ENCODE measurements at places on chromosomes 11 and 22.

- DNase-seq: no peak
Observed at GRCh38 chr11:128455766-128456165, 131.6 kb downstream of the ETS1 start.

DNA sequence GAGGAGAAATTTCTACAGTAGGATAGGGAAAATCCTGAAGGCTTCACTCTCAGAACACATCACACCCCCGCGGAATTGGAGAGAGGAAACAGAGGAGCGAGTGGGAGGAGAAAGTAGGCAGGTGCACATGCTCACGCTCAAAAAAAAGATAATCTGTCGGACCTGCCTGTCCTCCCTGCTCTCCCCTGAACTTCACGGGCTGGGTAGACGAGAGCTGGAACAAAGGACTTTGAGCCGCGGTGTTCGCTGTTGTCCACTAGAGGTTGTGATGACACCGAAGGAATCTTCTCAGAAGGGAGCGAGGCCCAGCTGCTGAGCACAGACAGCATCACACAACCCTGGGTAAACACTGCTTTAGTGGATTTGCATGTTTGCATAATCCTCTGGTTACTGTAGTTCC, 5.0 kb downstream of the SEZ6L start:
- DNase-seq: no peak

- no peak for DNase-seq
Observed at GRCh38 chr11:69467646-69468045, 13.8 kb upstream of the LINC01488 start.

DNA sequence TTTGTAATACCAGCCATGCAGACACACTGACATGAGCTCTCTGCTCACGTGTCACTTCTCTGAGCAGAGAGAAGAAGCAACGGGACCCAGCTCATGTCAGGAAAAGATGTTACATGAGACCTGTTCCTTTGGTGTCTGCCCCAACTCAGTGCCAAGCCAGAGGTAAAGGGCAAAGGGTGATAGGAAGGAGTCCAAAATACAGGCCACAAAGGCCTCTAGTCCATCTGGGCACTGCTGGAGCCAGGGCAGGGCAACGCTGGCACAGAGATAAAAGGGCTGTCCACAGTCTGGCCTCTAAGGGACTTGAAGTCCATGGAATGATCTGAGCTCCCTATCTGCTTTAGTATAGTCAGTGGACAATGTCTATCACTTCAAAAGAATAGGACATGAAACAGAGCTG, 79.3 kb downstream of the SLC1A2 start:
- no peak for DNase-seq

- DNase-seq: no peak
Observed at GRCh38 chr11:58913685-58914084, 25.6 kb upstream of the GLYATL1 start.

DNA sequence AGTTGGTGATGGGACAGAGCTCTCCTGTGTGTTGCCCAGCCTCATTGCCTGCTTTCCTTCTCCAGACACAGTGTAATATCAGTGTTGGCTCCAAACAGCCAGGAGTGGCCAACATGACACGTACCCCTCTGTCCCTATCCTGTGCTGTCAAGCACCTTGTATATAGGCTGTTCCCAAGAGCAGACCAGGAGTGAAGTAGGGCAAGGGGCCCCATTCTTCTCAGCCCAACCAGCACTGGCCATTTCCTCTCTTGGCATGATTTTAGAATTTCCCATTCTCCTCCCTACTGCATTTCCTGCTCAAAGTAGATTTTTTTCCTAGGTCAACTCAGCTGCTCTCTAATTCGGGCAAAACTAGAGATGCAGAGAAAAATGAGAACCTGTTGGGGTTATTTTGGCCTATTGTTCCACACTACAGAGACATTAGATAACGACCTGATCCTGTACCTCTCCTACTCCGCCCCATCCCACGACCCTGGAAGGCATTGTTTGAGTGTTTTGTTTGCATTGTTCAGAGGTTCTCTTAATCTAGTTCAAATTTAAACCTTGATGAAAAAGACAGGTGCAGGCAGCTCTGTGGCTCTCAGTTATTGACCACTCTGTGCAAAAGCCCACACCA, 95.6 kb downstream of the RASSF10 start:
- no peak for DNase-seq

DNA sequence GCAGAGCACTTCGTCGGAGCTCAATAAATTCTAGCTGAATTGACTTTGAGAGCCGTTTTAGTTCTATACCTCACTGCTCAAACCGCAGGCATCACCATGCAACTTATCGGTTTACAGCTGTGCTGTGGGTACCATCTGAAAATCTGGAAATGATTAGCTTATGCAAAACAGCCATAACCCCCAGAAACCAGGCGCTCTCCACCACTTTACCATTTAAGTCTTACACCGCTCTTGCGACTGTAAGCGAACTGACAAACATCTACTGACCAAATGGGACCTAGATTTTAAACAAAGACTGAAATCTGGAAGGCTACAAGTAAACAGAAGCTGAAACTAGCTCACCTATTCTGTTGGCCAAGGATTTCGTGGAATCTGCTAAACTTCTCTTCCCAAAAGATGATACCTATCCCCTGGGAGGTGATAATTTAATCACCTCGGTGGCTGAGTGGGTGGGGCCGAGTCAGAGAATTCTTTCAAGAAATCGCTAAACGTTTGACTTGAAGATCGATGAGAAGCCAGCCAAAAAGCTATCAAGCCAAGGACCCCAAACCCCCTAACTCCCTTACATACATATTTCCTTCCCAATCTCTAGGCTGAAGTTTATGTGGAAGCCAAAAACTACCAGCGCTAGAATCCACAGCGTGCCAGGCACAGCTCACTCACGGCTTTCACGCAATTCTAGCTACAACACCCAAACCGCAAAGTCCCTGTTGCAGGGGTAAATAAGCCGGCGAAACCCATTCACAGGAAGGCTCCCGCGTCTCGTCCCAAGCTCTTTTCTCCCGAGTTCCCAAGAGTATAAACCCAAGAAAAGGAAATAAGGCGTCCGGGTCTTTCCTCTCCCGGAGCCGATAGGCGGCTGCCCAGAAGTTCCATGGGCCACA, 644 bp downstream of the SPTY2D1 start:
- DNase-seq: no peak

DNA sequence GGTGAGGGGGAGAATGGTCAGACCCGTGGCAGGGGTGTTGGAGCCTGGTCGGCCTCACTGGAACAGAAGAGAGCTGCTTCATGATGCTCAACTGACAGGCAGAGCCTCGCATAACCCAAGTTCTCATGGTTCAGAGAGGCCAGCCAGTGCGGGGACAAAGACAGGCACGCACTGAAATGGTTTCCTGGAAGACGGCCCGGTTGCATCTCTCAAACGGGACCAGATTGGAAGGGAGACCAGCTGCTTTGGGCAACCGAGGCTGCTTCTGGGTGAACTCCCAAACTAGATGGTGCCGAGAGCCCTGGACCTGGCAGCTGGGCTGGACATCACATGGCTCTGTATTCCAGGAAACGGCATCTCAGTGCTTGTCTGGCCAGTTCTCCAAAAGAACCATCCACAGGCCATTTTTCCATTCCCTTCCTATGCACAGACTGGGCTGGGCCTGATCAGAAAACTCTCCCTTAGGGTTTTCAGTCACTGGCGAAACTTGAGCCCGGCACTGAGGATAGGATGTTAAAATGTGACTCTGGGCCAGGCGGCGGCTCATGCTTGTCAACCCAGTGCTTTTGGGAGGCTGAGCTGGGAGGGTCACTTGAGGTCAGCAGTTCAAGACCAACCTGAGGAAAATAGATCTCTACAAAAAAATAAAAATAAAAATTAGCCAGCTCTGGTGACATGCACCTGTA, 80.1 kb upstream of the PRODH start:
- DNase-seq: no peak

DNA sequence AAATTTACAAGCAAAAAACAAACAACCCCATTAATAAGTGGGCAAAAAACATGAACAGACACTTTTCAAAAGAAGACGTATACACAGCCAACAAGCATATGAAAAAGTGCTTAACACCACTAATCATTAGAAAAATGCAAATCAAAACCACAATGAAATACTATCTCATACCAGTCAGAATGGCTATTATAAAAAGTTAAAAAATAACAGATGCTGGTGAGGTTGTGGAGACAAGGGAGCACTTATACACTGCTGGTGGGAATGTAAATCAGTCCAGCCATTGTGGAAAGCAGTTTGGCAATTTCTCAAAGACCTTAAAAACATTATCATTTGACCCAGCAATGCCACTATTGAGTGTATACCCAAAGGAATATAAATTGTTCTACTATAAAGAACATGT, 72.3 kb downstream of the BBOX1 start:
- no peak for DNase-seq

DNA sequence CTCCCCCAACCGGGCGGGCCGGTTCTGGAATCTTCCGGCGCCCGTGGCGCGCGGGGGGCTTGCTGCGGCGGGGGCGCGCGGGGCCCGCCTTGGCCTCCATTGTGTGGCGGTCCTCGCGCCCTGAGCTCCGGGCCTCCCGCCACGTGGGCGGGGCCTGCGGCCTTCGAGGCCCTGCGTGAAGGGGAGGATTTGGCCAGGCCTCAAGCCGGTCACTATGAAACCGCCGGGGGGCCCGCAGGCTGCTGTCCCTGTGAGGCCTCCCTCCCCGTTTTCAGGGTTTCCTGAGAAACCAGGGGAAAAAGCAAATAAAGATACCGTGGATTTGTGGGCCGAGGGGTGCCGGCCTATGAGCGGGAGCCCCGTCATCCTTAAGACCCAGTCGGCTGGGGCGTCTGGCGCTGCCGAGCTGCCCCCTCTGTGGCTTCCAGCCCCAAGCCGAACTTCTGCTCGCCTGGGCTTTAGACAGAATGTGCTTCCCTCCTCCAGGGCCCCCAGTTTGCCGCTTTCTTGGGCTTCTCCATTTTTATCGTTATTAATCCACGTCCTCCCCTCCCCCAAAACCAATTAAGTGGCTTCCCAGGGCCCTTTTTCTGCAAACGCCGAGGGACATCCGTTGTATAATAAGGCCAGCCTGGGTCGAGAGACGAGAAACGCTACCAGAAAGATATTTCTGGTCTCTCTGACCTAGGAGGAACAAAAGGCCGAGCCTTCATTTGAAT, 602 bp downstream of the EWSR1 start:
- no peak for DNase-seq

DNA sequence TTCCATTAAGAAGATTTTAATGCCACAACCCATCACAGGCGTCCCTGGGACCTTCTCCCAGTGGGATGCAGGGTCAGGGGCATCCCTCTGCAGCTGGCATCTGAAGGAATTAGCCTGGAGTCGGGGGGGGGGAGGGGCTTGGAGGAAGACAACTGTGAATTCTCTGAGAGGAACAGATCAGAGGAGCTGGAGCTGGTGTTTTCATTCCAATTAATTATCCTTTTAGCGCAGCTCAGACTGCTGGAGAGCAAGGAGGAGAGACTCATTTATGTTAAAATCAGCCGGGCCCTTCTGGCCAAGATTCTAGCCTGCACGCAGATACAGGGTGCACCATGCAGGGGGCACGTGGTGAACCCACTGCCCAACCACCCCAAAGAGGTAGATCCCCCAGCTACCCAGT, 116.2 kb downstream of the CHST1 start:
- no peak for DNase-seq

DNA sequence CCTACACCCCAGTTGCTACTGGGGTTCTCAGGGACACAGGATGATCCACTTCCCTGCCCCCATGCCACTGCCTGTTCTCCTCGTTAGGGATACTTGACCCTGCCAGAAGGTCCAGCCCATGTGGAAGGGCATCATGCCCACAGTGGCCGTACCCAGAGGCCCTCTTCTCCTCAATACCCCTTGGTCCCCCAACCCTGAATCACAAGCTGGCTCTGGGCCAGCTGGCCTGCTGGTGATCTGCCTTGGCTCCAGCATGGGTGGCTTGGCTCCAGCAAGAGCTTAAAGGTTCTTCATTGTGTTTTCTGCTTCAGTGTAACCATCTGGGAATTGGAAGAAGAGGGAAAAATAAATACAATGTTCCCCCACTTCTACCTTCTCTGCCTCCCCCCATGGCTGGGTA, 11.1 kb upstream of the TPBGL start:
- DNase-seq: no peak

GRCh38 chr22:42317008-42317407, 46.6 kb upstream of the TCF20 start:
- no peak for DNase-seq

All from HTR-8/SVneo (cell line).